Thoracic aorta endothelial cell (primary cell): ENCODE measurements at places on chromosomes 13 and 19. TPM values are rescaled to one million over a fixed set of nuclear protein-coding genes. Genes with fewer than 3 reads are reported as not detected.

The POU4F1 gene
- total RNA-seq, result 2.7 and 12.3 TPM in 2 replicates

The STOML3 gene
- not detected in 2 replicates for total RNA-seq

The KIR2DL1 gene
- total RNA-seq, result not detected in 2 replicates

The ODAD3 gene
- total RNA-seq, result 0.50 TPM in 1 of 2 replicates, not detected in the other

The RASIP1 gene
- 59.7 and 82.9 TPM in 2 replicates for total RNA-seq
